ENCODE measurements at places on chromosomes 5 and 9.

GRCh38 chr9:96844040-96844439, 10.3 kb downstream of the ZNF782 start:
- DNase-seq, result no peak

DNA sequence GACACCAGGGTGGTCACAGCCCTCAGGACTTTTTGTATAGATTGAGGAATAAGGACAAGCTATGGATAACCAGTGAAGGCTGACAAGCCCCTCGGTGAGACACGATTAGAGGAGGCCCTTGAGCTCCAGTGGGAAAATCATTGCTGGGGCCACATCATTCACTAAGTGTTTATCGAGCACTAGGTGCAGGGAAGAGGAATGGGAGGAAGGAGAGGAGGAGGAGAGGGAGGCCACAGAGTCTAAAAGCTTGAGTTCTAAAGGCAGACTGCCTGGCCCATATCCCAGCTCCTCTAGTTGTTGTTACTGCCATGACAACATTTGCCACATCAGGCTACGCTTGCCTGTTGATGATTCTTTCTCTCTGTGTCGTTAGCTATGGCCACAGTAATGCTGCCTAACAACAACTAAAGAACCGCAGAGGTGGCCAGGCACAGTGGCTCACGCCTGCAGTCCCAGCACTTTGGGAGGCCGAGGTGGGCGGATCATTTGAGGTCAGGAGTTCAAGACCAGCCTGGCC, 37.6 kb downstream of the NKX2-5 start:
- no peak for DNase-seq

- no peak for DNase-seq
Observed at GRCh38 chr9:121651295-121652020, at the start of gene DAB2IP. DAB2IP (plus strand) TSS chr9:121651634; CDS start chr9:121651776, 142 bp downstream.

GRCh38 chr9:133101356-133102189, 19.5 kb downstream of the RALGDS start:
- DNase-seq, result peak; percentile 61

DNA sequence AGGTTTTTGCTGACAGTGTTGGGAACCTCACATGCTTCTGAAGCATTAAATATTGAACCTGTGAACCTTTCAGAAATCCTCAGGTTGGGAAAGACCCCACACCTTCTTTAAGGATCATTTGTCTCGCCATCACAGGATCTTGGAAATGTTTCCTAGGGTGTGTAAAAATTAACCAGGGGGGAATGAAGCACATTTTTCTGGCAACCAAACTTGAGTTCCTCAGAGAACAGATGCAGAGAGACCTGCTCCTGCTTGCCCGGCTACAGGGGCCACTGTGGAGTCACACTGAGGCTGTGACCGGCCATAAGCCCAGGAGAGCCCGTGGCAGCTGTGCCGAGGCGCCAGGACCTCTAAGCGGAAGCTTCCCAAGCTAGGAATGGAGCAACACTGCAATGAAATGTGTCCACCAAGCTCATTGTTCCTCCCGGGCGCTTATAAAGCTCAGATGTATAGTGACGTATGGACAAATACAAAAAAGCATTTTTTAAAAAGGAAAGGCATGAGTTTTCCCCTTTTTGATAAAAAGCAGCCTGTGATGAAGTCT, 7.7 kb downstream of the CXCL14 start:
- no peak for DNase-seq

DNA sequence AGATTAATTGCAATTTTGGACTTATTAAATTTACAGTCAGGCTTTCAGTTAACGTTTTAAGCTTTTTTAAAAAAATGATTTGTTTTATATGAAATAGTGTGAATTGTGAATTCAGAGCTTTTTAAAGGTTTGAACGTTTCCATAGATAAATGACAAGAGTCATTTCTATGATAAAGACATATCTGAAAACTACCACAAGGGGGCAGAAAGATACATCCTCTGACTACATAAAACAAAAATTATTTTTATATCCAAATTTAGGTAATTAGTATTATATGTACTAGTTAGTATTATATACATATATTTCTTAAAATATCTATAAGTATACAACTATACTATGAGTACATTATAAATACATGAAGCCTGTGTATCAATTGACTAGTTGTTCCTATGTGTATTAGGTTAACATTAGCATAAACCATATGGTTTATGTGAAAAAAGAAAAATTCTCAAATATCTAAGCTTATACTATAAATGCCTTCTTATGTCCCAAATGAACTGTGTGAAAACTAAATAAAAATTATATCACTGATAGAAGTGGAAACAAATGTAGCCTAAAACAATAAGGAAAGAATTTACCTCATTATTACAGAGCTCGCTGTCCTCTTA, 155.2 kb downstream of the MEF2C start:
- no peak for DNase-seq

DNA sequence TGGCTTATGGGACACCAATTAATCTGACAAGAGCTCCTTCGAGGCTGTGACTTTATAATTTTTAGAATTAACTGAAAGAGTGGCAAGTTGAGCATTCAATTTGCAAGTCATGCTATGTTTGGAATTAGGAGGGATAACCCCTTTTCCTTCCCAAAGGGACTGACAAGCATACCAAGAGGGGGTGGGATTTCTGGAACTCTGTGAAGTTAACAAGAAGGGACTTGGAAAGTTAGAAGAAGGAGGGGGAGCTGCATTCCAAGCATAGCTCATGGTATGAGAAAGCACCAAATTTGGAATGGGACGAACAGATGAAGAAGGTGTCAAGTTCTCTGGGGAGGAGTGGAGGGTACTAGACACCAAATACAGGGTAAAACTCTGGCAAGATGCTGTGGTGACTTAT, 8.9 kb upstream of the PALM2AKAP2 start:
- no peak for DNase-seq

- DNase-seq, result no peak
Observed at GRCh38 chr5:122730037-122730436, 44.8 kb upstream of the SNX2 start.

DNA sequence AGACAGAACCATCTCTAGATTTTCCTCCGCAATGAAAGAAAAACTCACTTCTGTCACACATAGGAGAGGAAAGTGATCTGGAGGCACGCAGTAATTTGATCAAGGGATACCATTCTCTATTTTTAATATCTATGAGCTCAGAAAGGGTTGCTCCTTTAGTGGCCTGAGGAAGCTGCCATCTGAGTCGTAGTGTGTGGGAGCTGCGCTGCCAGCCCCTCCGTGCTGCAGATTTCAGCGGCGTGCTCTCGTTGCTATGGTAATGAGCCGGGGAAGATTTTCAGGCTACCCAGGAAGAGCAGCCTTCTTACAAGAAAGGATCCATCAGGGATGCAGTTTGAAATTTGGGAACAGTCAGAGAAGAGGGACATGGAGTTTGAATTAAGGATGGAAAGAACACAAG, 17.1 kb upstream of the GOLM1 start:
- DNase-seq, result no peak

DNA sequence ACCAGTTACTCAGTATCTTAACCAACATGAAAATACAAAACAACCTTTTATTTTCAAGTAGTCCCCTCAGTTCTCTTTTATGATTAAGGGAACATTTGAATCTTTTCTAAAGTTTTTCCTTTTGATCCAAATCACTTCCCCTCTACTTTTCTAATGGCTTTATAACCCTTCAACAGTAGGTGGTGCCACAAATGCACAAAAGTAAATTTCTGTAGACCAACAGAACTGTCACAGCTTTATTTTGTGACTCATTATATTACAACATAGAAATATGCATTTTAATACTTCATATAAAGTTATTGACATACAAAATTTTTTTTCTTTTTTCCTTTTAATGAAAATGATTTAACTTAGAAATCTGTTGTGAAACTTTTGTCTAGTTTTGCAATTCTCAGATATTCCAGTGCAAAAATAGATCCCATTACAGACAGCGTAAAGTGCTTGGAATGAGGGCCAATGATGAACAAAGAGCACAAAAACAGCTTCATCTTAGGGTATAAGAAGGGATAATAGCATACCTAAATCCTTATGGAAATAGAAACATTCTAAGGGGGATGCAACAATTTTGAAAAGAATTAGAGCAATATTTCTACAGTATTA, 17.0 kb downstream of the NIPSNAP3B start:
- no peak for DNase-seq

DNA sequence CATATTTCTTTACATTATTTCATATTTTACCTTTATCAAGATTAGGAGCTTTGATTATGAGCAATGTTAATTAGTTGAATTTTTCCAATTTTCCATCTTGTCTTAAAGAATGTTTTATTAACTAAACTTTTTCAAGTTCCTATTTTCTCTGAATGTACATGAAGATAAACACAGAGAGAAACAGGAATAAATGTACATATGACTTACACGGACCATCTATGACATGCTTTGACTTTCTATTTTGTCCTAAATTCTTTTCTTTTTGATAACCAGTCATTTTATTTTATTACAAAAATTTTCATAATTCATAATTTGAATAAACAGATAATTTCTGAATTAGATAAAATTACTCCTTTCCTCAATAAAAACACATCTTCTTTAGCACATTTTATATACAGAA, 1038.8 kb upstream of the ARRDC3 start:
- DNase-seq, result no peak

GRCh38 chr5:38265546-38266179, 7.3 kb downstream of the EGFLAM start:
- DNase-seq, result no peak

- no peak for DNase-seq
Observed at GRCh38 chr9:81558091-81558830, 131.1 kb downstream of the TLE1 start.

GRCh38 chr5:179858241-179858585, 404 bp downstream of the MRNIP start:
- no peak for DNase-seq

DNA sequence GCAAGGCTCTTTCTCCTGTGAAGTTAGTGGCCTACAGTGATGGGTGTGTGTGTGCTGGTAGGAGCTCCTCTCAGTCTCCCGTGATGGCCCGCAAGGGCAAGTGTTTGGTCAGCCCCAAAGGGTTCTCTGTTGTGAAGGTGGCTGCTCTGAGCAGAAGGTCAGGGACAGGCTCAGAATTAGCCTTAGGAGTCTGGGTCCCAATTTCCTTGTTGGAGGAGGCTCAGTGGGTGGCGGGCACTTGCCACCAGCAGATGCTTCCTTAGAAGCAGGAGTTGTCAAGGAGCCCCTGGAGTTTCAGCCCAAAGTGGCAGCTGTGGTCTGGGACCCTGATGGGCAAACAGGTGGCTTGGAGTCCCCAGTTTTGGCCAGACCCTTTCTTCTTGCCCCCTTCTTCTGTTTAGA, 154.4 kb downstream of the MACROH2A1 start:
- no peak for DNase-seq

- peak; percentile 85 for DNase-seq
Observed at GRCh38 chr5:172740428-172741205, 30.4 kb downstream of the DUSP1 start.

GRCh38 chr5:34913072-34913471, 2.2 kb downstream of the RAD1 start:
- no peak for DNase-seq

DNA sequence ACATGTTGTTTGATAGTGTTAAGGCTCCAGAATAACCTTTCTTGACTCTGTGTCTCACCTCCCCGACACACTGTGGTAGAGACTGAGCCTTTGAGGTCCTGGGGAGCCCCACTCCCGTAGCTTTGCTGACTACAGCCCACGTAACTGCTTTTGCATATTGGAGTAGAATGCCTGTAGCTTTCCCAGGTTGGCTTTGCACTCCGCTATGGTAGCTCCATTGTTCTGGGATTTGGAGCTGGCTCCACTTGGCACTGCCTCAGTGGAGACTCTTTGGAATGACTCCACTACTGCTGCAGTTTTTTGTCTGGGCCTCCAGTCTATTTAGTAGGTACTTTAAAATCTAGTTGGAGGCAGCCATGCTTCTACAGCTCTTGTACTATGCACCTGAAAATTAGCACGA, 56.2 kb upstream of the ANXA1 start:
- no peak for DNase-seq

DNA sequence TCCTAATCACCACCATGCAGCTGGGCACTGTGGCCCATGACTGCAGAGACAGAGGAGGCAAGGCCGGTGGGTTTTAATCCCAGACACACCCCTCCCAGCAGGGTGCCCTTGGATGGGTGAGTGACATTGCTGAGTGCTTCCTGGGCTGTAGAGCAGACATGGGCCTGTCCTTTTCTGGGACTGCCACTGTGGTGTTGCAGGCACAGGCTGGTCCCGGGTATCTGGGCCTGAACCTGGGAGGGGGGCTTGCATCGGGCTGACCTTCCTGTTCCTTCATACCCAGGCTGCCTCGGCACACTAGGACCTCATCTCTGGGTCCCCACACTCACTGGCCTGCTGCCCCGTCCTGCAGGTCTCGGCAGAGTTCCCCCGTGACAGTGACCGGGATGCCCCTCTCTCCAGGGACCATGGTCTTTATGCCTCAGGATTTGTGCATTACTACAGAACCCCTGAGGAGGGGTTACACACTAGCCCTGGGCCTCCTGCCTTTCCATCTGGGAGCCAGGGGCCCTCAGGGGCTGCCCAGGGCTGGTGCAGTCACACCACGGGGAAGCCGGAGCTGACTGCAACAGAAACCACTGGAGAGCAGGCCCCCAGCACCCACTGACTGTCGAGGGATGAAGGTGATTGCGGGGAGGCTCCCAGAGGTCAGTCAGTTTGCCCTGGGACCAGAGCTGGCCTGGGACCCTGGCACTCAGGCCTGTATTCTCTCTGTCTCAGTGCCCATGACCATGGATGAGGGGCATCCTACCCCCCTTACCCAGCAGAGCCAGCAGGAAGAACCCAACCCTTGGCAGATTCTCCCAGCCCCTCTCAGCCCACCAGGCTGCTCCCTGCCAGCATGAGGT, 8.9 kb upstream of the SLC25A48 start:
- DNase-seq, result no peak

DNA sequence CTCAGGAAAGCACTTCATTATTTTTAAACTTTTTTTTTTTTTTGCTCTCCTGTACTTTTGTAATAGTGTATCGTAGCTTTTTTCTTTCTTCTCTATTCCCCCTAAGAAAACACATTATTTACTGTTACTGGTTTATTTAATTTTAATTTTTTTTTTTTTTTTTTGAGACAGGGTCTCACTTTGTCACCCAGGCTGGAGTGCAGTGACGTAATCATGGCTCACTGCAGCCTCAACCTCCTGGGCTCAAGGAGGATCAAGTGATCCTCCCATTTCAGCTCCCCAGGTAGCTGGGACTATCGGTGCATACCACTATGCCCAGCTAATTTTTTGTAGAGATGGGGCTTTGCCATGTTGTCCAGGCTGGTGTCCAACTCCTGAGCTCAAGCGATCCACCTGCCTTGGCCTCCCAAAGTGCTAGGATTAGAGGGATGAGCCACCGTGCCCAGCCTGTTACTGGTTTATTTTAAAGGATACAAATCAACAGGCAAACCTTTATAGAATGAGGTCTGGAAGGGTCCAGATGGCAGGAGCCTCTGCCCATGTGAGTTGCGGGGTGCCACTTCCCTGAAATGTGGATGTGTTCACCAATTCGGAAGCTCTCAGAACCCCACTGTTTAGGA, 49.0 kb upstream of the TNFSF15 start:
- DNase-seq, result no peak

- no peak for DNase-seq
Observed at GRCh38 chr5:80109646-80110478, 74.7 kb downstream of the THBS4 start.

DNA sequence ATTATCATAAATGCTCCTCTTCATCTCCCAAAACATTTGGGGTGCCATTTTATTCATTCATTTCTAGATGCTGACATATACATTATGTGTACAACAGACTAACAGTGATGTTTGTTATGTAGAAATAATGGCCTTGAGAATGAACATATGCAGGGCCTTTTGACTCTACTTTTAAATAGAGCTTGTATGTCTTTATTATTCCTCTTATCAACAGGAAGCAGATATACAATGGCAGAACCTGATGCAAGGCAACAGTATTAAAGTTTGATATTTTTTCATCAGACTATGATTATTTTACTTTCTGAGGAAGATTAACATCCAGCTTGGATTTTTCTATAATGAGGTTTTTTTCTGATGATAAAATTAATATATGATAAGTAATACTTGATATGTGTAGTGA, 44.1 kb downstream of the SNX18 start:
- no peak for DNase-seq

Data from Right ventricle myocardium inferior (tissue), 1 donor.